Heart right ventricle (tissue), 16 donors: ENCODE measurements at places on chromosomes 5 and 9. TPM values are rescaled to one million over a fixed set of nuclear protein-coding genes. Genes with fewer than 3 reads are reported as not detected.
A peak's percentile ranks its signal among the peaks of the same experiment; 100 is the strongest.

DNA sequence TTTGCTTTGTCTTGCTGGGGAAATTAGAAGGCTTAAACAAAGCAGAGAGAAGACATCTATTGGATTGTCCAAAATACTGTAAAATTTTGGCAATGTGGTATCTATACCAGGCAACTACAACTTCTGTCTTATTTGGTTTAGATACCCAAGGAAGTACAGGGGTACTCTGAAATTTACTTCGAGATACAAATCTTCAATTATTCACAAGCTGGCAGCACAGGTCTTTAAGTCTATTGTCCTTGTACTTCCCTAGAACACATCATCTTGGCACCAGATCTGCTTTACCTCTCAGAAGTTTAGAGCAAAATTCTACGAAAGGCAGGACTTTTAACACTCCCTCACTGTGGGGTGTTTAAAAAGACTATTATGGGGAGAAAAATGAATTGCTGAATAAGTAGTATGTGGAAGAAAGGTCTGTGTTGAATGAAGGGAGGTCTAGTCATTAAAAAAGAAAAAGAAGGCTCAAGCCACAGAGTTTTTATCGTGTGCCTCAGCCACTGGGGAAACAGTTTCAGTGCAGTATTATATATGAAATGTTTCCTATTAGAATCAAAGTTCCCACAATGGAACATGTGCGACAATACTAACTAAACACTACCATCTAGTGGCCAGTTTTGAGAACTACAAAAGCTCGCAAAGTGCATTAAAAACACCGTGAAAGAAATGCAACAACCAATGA, 93.7 kb downstream of the PDE4D start:
- no peak for DNase-seq

GRCh38 chr5:125555591-125555990, 809.2 kb upstream of the ZNF608 start:
- DNase-seq: no peak

DNA sequence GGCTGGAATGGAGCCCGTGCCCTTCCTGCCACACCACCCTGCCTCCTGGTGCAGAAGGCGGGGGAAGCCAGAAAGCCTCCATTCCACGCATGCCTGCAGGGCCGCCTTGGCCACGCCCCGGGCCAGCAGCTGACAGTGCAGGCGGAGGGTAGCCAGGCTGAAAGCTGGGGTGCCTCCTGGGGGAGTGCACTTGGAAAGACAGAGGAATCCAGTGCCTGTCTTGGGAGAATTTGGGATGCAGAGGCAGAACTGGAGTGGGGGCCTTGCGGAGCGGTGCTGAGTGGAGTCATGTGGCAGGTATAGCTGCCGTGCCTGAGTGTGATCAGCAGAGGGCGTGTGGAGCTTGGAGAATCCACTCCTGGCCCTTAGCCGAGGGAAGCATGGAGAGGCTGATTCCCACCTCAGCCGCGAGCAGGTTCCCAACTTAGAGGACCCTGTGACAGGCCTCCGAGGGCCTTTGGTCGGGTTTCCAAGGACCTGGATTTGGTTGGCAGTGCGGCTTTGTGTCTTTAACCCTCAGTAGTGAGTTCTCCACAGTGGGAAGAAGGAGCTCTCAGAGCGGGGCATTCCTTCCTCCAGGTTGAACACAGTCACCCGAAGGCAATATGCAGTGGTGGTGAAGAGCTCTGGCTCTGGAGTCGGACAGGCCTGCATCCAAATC, 9.1 kb upstream of the URM1 start:
- peak; percentile 78 for DNase-seq

- DNase-seq: no peak
Observed at GRCh38 chr5:60437308-60437707, 262.7 kb downstream of the DEPDC1B start.

DNA sequence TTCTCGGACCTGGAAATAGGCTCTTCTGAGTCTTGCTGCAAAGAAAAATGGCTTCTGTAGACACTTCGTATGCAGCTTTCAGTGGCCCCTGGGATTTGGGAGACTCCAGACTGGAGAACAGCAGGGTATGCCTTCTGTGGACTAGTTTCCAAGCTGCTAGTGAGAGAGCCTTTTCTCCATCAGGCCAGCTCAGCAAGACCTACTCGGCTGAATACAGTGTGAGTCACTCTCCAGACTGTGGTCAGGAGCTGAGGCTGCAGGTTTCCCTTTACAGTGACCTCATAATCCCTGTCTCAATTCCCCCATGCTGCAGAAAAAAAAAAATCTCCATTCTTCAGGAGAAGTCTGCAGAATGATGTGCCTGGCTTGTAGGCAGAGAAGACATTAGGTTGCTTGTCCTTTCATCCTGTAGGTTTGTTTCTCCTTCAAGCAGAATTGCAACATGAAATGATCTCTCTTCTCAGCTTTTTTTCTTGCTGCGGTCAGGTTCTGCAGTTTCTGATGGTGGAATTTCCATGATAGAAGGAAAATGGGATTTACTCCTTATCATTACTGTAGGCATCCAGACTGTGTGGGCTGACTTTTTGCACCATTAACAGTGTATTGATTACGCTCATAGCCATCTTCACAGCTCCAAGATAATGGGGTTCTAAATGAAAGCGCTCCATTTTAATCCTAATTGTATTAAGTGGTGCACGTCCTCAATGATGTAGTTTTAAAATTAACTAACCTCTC, 78.3 kb upstream of the TNFSF8 start:
- no peak for DNase-seq

GRCh38 chr9:128742401-128742800, 18.5 kb upstream of the ZDHHC12 start:
- no peak for DNase-seq

GRCh38 chr5:53438486-53439472, 41.6 kb upstream of the FST start:
- no peak for DNase-seq

GRCh38 chr9:26520141-26520540, 372.5 kb downstream of the CAAP1 start:
- no peak for DNase-seq

GRCh38 chr5:143164557-143164956, 238.9 kb downstream of the NR3C1 start:
- DNase-seq: no peak

- no peak for DNase-seq
Observed at GRCh38 chr5:9415091-9415490, 130.8 kb downstream of the SEMA5A start.

GRCh38 chr5:146137967-146138403, 32.6 kb upstream of the PLAC8L1 start:
- no peak for DNase-seq

DNA sequence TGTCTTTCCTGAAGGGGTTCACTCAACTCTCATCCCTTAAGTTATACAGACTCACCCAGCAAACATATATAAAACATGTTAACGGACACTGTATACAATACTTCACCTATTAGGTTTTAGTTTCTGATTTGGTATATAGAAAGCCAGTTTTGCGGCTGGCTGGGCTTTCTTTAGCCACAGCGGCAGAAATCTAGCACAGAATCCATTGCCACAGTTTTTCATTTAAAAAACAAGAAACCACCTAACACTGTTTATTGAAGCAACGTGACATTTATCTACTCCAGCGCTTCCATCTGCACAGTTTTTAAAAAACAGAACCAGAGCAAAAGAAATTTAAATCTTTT, 67.3 kb downstream of the SNX30 start:
- DNase-seq: no peak

- no peak for DNase-seq
Observed at GRCh38 chr5:149418910-149419531, 39.9 kb upstream of the IL17B start.

GRCh38 chr9:76453785-76454184, 5.2 kb upstream of the GCNT1 start:
- no peak for DNase-seq

- DNase-seq: no peak
Observed at GRCh38 chr5:142421228-142421617, 96.4 kb upstream of the SPRY4 start.

- no peak for DNase-seq
Observed at GRCh38 chr5:16894236-16895057, 41.6 kb downstream of the MYO10 start.

- no peak for DNase-seq
Observed at GRCh38 chr9:127887792-127888191, 10.3 kb upstream of the AK1 start.

DNA sequence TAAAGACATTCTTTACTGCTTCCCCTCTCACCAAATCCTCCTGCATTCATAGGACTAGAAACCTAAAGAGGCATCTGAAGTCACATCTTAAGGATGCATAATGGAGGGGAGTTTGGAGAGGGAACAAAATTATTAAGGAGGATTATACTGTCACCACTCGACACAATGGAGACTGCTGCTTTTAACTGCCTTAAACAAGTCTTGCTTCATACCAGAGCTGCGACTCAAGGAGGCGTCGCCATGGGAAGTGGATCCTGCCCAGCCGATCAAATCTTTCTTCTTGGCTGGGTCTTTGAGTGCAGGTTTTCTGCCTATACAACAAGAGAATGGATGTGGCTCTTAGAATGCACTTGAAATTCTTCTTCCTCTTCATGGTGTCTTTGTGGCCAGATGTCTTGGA, 66.7 kb upstream of the FOXE1 start:
- no peak for DNase-seq

DNA sequence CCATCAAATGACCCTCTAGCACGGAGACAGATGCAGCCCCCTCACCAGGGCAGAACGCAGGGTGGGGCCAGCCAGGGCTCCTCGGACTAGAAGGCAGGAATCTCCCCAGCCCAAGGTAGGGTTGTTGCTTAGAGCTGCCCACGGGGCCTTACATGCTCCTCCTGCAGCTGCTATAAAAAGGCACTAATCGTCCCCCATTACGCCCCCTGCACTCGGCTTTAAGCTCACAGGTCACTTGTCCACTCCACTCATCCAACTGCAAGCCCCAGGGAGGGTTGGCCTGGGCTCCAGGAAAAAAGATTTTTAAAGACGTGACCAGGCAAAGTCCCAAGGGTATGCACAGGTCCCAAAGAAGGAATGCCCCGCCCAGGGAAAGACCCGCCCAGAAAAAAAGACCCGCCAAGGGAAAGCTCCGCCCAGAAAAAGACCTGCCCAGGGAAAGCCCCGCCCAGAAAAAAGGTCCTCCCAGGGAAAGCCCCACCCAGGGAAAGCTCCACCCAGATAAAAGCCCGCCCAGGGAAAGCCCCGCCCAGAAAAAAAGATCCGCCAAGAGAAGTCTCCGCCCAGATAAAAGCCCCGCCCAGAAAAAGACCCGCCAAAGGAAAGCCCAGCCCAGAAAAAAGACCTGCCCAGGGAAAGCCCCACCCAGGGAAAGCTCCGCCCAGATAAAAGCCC, 11.1 kb downstream of the GRIN1 start:
- DNase-seq: no peak

DNA sequence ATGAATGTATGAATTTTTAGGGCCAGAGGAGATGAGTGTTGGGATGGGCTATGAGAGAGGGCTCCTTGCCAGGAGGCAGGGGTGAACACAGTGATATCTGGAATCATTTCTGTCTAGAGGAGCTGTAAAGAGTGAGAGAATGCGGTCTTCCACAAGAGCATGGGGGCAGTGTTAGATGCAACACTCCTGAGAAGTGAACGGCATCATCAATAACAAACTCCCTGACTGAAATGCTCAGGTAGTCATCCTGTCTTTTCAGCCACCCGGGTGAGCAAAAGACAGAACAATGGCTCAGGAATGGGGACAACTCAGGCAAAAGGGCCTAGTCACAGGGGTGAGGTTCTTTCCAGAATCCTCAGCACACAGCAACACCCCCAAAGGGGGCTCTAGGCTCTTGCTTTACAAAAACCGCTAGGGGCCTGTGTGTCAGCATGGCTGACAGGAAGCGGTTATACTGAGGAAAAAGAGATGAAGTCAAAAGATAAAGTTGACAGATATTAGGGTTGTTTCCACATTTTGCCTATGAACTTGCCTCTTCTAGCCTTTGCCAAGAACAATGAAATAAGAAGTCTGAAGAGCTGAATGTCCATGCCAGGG, 104.6 kb upstream of the LRRTM2 start:
- no peak for DNase-seq

DBH gene
- polyA plus RNA-seq: 0.01 TPM

GFI1B gene
- 0.06 TPM for polyA plus RNA-seq

SVEP1 gene
- polyA plus RNA-seq: 0.83 TPM

WHRN gene
- polyA plus RNA-seq: 0.58 TPM

PCDHA6 gene
- not detected for polyA plus RNA-seq

HSD17B4 gene
- polyA plus RNA-seq: 217 TPM

TLR4 gene
- 3.6 TPM for polyA plus RNA-seq

ANKRD31 gene
- under 0.01 TPM for polyA plus RNA-seq

GPR150 gene
- 0.01 TPM for polyA plus RNA-seq

NTNG2 gene
- 2.4 TPM for polyA plus RNA-seq

COL15A1 gene
- polyA plus RNA-seq: 25.6 TPM

FRMD3 gene
- polyA plus RNA-seq: 67.5 TPM

PLEKHG4B gene
- under 0.01 TPM for polyA plus RNA-seq
